ENCODE measurements at places on chromosomes 5 and 9.

GRCh38 chr5:149893403-149893931 is 51.1 kb downstream of the PDE6A start:
- no peak for DNase-seq

DNA sequence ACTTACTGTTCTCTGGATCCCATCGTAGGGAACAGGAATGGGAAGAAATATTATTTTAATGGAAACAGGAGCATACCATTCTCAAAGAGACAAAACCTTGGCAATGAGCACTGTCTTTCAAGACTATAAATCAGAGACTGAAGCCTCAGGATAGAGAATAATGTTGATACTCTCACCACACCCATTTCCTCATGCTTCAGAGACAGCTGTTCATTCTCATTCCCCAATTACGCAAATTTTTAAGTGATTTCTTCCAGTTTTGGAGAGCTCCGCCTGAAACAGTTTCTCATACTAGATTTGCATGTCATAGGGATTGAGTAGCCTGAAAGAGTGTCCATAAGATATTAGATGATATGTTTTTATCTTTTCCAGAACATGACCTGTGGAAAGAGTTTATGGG is 290.5 kb upstream of the RASA1 start:
- DNase-seq, result no peak

DNA sequence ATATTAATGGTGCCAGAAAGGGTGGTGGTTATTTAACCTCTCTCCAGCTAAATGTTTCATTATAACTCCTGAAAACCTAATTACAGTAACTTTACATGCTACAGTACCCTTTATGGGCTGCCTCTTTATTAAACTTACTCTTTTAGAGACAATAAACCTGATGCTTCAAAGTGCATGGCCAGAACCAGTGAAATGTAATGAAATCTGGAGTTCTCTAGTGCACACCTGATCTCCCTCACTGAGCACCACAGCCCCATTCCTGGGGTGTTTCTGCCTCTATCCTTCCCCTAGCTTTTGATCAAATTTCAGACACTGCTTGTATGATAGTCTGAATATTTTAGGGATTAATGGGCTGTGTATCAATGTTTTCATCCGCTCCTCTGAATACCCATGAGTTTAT is 306.5 kb upstream of the WWC1 start:
- DNase-seq, result no peak

DNA sequence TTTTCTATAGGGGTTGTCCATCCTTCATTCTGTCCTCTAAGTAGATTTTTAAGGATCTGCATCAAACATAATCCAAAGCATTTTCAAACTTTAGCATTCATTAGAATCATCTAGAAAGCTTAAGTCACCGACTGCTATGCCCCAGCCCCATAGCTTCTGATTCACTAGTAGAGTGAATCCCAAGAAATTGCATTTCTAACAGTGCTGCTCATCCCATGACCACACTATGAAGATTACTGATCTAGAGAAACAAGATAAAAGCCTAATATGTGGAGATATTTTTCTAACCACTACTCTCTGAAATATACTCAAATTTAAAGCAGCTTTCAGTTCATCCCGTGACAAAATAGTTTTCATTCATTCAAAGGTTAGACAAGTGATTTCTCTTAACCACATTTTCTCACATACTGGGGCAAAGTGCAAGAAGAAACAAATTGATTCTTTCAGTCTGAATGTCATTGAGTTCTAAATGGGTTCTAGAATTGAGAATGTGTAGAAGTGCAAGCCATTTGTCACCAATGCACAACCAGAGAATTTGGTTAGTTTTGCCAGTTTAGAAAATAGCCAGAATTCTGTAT is 286.9 kb upstream of the CD180 start:
- no peak for DNase-seq

GRCh38 chr5:173456751-173457171 is 128.5 kb upstream of the STC2 start:
- DNase-seq, result no peak

- no peak for DNase-seq
These were observed 414.0 kb downstream of the NFIB start for GRCh38 chr9:13899924-13900323.

All from retinal pigment epithelial cell (primary cell).